ENCODE measurements at places on chromosomes 2 and 18. TPM values are rescaled to one million over a fixed set of nuclear protein-coding genes. Genes with fewer than 3 reads are reported as not detected.

KIAA2012 gene
- polyA plus RNA-seq, result not detected

GRCh38 chr2:74291886-74292621 is 51.2 kb downstream of the SLC4A5 start:
- DNase-seq, result no peak

GRCh38 chr2:20992201-20992711 is 51.6 kb downstream of the APOB start:
- no peak for DNase-seq

DNA sequence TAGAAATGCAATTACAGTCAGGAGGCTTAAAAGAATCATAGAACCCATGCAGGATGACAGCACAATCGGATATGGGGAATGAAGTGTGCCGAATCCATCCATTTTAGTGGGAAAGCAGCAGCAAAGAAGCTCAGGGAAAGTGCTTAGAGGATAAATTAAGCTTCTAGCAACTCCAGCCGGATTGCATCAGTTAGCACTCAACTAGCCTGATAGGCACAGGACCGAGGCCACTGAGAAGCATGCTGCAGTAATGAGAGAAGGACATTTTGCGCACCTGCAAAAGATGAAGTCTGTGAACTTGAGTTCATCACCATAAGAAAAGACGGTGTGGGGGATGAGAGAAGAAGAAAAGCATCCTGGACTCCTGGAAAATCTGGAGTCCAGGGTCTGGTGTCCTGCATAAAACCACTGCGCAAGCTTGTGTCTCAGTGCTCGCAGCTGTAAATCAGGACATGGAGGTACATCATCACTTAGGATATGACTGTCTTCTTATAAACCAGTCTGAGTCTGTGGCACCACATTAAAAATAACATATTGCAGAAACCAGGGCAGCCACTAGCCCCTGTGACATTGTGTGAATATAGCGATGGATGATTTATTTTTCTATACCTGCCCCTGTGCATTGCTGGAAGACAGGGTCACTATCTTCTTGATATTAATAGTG is 665.5 kb upstream of the SOX11 start:
- DNase-seq, result no peak

SIX3 gene
- polyA plus RNA-seq, result not detected

GRCh38 chr18:27110319-27110718 is 74.8 kb downstream of the CHST9 start:
- DNase-seq, result no peak

- DNase-seq, result no peak
Observed at GRCh38 chr2:62727876-62728566, 22.5 kb downstream of the EHBP1 start.

- peak; percentile 85 for DNase-seq
Observed at GRCh38 chr2:127632592-127633489, 13.1 kb upstream of the GPR17 start.

DNA sequence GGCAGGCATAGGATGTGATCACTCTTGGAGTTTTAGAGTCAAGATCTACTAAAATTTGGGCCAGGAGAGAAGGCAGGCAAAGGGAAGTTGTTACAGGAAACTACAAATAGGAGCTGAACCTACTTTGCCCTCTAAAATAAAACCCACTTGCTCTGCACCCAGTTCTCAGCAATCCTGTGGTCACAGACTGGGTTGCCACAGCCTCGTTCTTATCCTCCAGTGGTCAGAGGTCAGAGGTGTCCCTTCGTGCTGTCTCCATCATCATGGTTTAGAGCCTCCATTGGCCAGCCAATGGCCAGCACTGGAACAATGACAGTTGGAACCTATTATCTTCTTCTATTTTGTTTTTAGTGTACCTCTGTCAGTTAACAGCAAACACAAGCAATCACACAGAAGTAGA is 90.7 kb upstream of the TNP1 start:
- DNase-seq, result no peak

GRCh38 chr2:208618220-208618619 is 211.6 kb downstream of the PTH2R start:
- DNase-seq, result no peak

DNA sequence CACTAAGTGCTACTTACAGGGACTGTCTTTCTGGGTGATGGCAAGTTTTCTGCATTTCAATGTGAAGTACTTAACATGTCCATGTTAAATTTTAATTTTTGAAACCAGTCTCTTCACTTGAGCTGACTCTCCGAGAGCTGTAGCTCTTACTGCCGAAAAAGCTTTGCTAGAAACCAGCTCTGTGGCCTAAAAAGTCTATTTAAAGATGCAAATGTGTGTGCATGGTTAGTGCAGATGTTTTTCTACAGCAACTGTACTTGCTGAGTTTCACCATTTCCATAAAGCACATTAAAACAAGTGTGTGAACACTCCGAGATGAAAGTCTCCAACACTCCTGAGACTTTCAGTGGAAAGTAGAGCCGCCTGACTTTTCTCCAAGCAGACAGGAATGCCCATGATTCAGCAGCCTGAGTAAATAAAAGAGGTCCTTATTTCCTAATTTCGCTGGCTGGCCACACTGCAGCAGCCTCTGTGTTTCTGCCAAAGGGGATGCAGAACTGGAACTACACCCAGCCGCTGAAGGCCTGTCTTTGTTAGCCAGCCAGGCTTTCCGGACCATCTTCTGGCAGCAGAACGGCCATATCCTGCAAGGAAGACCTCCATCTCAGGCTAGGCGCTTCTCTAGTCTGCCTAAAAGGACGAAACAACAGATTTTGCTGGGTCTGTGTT is 121.2 kb downstream of the ZNF521 start:
- no peak for DNase-seq

DNA sequence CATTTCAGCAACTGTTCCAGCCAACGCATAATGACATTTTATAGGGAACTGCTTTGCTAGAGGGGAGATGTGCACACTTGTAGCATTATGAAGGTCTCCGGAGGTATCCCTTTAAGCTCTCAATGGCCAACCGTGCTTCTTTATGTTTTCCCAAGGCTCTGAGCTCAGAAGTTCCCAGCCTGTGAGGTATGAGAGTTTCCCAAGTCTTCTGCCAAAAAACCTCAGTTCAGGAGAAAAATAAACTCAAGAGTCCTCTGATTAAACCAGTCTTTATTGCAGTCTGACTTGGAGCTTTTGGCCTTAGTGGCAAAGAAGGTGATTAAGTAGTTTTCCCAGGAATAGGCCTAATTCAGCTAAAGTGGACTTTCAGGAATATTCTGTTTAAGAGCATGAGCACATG is 35.4 kb upstream of the ZNF532 start:
- no peak for DNase-seq

DNA sequence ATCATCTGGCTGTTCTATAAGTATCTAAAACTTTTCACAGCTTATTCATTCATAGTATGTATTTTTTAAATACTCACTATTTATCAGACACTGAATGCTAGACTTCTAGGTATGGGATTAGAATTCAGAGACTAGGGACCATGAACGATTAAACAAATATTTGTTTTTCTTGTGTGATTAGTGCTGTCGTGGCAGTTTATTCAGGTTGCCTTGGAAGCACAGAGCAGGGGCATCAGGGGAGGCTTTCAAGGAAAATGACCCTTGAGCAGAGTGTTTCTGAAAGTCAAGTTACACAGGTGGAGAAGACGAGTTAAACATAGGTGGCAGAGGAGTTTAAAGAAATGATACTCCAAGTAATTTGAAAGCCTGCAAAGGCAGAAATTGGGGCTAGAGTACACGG is 5.7 kb downstream of the SPOPL start:
- no peak for DNase-seq

GRCh38 chr18:80210312-80211083 is 36.8 kb downstream of the PARD6G start:
- no peak for DNase-seq

RGPD3 gene
- polyA plus RNA-seq, result 0.05 TPM

GRCh38 chr2:230893338-230893737 is 28.6 kb downstream of the ITM2C start:
- DNase-seq, result no peak

- DNase-seq, result no peak
Observed at GRCh38 chr2:134103196-134103595, 150.7 kb upstream of the MGAT5 start.

RIT2 gene
- polyA plus RNA-seq, result not detected

LHCGR gene
- not detected for polyA plus RNA-seq

GRCh38 chr2:182854375-182855105 is 11.9 kb downstream of the FRZB start:
- DNase-seq, result no peak

- no peak for DNase-seq
Observed at GRCh38 chr2:151862700-151863099, 34.5 kb upstream of the ARL5A start.

DNA sequence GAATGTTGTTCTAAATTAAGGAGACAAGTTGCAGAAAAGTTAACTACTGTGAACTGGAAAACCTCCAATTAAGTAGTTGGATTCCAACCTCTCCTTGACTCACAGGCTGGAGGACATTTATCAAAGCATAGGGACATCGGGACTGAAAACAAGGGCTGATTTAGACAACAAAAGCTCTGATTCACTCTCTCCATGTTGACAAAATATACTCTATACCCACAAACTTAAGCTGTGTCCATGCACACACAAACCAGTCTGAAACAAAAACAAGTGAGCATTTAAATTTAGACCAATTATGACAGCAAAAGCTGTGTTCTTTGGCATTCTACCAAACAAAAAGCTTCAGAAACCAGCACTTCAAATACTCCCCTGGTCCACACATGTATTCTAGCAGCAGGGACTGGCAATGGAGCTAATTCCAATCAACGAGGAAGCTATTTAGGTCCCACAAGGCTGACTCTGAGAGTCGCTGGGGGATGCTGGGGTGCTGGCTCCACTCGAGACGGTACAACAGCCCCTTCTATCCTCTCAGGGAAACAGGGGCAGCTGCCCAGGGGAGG is 71.4 kb downstream of the NXPH2 start:
- DNase-seq, result no peak

DNA sequence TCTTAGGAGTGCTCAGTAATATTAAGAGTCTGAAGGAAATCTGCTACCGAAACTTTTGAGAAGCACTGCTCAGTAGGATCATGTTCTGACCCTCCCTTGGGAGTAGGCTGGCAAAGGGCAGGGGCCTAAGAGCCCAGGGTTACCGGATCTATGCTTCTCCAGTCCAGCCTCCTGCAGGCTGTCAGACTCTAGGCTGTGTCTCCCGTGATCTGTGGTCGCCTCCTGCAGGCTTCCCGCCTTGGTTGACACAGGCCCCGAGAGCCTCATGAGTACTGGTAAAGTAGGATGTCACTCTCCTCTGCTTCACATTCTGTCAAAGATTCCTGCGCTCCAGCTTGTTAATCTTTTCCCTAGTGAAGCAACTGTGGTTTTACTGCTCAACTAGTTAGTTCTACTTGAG is 647.8 kb upstream of the RAB6C start:
- DNase-seq, result no peak

GRCh38 chr18:3723554-3723953 is 273.6 kb downstream of the TGIF1 start:
- DNase-seq, result no peak

- DNase-seq, result no peak
Observed at GRCh38 chr18:59609654-59610053, 87.6 kb downstream of the CCBE1 start.

GRCh38 chr18:59861009-59861408 is 38.8 kb upstream of the PMAIP1 start:
- DNase-seq, result no peak

GRCh38 chr2:168939918-168940317 is 38.8 kb downstream of the G6PC2 start:
- DNase-seq, result no peak

HOXD9 gene
- polyA plus RNA-seq, result not detected

CD8A gene
- polyA plus RNA-seq, result 0.67 TPM

GRCh38 chr2:84873350-84873749 is 7.5 kb downstream of the TRABD2A start:
- no peak for DNase-seq

DNA sequence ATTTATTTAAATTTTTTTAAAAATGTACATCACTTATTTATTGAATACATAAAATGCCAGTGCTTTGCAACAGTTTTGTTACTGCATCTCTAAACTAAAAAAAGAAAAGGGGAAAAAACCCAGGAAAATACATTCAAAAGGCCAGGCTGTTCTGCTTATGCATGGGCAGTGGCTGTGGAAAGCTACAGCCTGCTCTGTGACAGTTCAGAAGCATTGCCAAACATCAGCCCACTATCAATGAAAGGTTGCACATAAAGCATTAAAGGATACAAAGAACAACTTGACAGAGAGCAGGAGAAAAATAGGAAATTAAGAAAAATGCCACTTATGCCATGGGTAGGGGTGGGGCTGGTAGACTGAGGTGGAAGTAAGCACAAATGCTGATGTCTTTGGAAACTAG is 128.2 kb downstream of the FIGN start:
- no peak for DNase-seq

TBR1 gene
- polyA plus RNA-seq, result not detected

DNA sequence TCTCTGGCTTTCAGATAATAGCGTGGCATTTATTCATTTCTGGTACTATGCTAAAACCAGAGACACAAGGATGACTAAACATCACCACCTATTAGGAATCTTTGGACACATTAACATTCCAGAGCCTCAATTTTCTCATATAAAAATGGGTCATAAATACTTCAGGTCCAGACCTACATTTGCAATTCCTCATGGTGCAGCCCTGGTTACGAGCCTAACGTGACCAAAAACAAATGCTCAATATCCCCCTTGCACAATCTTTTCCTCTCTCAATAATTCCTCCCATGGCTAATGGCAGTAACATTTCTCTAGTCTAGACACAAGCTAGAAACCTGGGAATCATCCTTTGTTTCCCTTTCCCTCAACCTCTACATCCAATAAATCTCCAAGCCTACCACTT is 112.8 kb upstream of the NABP1 start:
- no peak for DNase-seq

DNA sequence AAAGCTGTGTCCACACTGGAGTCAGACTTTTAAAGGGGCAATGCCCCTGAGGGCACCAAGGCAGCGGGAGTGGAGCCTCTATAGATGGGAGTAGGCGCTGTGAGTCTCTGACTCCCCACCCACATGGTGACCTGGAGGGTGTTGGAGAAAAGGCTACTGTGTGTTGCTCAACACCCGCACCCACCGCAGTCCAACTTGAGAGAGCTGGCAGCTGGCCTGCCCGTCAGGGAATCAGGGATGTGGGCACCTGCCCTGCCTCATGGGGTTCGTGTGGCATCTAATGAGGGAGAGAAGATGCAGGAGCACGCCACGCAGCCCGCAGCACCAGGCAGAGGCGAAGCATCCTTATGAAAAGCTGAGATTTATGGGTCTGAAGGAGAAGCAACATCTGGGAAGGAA is 84.2 kb downstream of the KLHL29 start:
- DNase-seq, result no peak

DNA sequence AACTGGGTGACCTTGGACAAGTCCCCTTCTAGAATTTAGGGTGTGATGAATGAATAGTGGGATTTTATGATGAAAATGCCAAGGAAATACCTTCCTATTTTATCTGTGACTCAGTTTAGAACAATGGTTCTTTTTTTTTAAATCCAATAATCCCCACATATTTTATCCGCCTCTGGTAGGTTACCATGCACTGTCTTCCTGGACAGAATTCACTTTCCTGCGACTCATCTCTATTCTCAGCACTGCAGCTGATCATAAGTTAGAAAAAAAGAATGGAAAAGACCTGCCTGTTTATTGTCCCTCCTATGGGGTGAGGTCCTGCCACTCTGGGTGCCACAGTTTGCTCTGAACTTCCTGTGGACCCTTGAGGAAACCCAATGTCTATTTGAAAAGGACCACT is 73.1 kb downstream of the IRS1 start:
- no peak for DNase-seq
